ENCODE measurements at places on chromosomes 11 and 22.
A peak's percentile ranks its signal among the peaks of the same experiment; 100 is the strongest.

DNA sequence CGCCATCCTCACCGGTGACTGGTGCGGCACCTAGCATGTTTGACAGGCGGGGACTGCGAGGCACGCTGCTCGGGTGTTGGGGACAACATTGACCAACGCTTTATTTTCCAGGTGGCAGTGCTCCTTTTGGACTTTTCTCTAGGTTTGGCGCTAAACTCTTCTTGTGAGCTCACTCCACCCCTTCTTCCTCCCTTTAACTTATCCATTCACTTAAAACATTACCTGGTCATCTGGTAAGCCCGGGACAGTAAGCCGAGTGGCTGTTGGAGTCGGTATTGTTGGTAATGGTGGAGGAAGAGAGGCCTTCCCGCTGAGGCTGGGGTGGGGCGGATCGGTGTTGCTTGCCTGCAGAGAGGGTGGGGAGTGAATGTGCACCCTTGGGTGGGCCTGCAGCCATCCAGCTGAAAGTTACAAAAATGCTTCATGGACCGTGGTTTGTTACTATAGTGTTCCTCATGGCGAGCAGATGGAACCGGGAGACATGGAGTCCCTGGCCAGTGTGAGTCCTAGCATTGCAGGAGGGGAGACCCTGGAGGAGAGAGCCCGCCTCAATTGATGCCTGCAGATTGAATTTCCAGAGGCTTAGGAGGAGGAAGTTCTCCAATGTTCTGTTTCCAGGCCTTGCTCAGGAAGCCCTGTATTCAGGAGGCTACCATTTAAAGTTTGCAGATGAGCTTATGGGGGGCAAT lies 1.1 kb downstream of the NEAT1 start:
- no peak for DNase-seq

DNA sequence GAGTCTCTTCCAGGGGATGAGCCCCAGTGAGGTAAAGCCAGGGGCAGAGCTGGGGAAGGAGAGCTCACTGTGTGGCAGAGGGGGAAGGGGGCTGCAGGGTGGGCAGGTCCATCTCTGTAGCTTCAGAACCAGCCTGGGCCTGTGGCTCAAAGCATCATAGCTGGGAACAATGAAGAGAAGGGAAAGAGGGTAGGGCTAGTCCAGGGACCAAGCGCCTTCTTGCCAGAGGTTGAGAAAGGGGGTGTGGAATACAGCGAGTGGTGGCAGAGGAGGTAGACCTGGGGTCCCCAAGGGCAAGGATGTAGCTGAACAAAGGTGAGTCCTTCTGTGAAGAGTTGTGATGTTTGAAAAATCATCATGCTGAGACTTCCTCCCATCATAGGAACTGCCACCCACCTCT lies 1.2 kb upstream of the PLA2G3 start:
- no peak for DNase-seq

- no peak for DNase-seq
These were observed 76.1 kb downstream of the KIRREL3 start for GRCh38 chr11:126924376-126925040.

DNA sequence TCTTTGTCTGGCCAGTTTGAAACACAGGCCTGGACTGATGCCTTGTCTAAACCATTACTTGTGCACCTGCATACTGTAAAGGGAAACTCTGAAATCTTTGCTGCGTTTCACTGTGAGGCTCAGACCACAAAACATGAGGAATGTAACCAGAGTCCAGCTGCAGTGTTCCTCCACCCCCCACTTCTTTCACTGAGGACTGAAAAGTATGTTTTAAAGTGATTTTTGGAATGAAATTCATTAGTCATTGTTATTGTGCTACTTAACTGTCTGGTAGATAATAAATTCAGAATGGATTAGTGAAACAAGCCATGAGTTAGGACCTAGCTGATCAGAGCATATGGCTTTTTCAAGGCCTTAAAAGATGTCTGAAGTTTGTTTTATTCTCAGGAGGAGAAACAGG lies 181.2 kb downstream of the WNT11 start:
- DNase-seq = no peak

GRCh38 chr11:100932474-100933100 lies 197.0 kb downstream of the PGR start:
- peak; percentile 30 for DNase-seq

DNA sequence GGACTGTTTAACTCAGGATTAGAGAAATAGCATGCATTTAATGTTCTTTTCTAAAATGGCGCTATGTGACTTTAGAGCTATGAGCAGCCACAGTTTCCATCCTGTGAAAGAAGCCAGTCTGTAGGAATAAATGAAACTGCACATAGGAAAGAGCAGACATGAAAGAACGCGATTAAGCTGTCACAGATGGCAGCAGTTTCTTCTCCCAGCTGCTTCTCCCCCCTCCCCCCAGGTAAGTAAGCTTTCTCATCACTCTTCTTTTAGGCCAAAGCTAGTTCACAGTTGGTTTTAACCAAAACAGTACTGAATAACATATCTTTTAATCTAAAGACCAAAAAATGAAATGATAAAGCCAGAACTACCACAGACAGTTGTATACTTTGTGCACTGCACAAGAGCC lies 266.4 kb downstream of the KCNA4 start:
- DNase-seq = no peak

- DNase-seq = peak; percentile 9
These were observed 695 bp downstream of the PEX26 start for GRCh38 chr22:18078329-18079041.
